Left cardiac atrium (tissue), 4 donors: ENCODE measurements at places on chromosomes 11 and 22. TPM values are rescaled to one million over a fixed set of nuclear protein-coding genes. Genes with fewer than 3 reads are reported as not detected.

GRCh38 chr22:46245511-46245910 lies 4.6 kb downstream of the CDPF1 start:
- DNase-seq, result peak; percentile 74

GRCh38 chr22:19901577-19902244 lies 39.9 kb upstream of the COMT start:
- no peak for DNase-seq

- no peak for DNase-seq
These were observed 390.4 kb downstream of the INSC start for GRCh38 chr11:15505155-15505554.

- no peak for DNase-seq
These were observed 15.8 kb upstream of the TCF20 start for GRCh38 chr22:42286205-42286604.

DDIAS gene
- 2.3 TPM for total RNA-seq

APOC3 gene
- not detected for total RNA-seq

GRCh38 chr11:47426062-47426956 lies at the start of gene PSMC3:
TSS of gene PSMC3 (minus strand) at chr11:47426439. CDS start at chr11:47426279, 160 bp downstream.
- DNase-seq, result peak; percentile 99
